Stimulated activated CD4-positive, alpha-beta T cell treated with anti-CD3 and anti-CD28 coated beads, Interleukin-2, amount 100 ng/mL, for 48 hours (primary cell): ENCODE measurements at places on chromosomes 7 and 10.

- DNase-seq: no peak
These were observed 18.5 kb upstream of the TSPAN13 start for GRCh38 chr7:16735020-16735419.

DNA sequence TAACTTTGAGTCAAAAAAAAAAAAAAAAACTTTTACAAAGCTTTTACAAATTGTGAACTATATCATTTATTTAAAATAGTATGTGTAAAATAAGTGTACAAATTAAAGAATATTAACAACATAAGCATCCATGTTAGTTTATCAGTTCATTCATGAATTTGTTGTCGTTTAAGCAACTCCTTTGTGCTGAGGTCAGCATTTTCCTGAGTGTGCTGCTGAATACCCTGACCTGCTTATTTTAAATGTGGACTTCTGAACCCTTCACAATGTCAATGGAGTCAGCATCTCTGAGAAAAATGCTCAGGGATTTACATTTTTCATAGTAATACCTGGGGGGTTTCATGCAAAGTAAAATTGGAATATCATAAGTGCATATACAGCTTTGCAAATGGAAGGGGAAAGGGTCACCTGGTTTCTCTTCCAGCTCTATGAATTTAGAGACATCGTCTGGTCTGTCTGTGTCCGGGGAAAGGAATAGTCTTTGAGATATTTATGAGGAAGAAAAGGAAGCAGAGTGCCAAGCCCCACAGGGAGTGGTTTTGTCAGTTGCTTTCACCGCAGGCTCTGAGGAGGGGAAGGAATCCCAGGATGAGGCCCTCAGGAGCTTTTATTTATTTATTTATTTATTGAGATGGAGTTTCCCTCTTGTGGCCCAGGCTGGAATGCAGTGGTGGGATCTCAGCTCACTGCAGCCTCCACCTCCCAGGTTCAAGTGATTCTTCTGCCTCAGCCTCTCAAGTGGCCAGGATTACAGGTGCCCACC lies 125.5 kb upstream of the SVIL start:
- DNase-seq: no peak

DNA sequence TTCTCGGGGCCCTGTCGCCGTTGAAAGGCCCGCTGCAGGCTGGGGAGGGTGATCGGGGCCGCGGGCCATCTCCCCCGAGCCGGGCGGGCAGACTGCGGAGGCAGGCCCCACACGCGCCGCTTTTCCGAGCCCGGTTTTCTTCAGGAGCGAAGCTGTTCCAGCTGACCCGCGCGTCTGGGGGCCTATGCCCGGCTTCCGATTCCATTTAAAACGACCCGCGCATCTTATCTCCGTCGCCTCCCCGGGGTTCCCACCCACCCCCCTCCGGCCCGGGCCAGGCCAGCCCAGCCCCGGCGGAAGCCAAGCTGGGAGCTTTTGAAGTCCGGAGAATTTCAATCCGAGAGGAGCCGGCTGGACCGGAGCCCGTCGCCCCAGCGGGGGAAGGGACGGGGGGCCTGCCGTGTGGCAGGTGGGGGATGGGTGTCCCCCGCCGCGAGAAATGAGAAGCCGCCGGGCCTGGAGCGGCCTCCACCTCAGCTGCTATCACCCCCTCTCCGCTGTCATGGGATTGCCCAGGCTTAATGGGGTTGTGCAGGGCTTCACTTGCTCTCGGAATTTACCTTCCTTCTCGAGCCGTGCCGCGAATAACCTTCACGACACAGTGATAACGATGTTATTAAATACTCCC lies 3.1 kb upstream of the EVX1 start:
- no peak for DNase-seq

GRCh38 chr7:12467837-12468236 lies 64.2 kb upstream of the VWDE start:
- no peak for DNase-seq
